ENCODE measurements at places on chromosomes 7 and 10.

DNA sequence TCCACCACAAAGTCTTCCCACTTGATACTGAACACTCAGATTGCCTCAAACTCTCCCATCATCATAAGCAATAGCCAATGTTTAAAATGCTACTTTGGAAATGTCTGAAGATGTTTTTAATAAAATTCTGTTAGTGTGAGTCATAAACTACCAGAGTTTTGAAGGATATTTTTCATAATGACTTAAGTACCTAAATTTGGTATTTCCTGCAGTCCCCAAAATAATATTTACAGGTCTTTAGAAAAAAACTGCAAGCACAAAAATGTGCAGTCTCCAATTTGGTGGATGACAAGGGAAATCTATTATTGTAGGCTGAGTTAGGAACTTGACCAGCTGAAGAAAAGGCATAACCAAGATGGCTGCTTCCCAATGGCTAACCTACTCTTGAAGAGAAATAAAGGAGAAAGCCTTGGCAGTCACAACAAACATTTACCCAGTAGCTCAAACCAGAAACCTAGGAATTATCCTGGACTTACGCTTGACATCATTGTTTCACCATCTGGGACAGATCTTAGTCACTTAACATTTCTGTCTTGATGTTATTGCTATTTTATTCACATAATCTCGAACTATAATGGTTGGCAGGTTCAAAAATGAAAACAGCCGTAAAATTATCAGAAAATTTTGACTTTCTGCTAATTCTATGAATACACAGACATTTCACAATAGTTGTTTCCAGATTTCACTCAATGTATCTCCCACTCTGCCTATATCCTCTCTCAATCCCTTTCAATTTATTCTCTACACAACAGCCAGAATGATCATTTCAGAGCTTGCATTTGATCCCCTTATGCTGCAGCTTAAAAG lies 111.2 kb upstream of the STEAP1B start:
- DNase-seq = no peak

- DNase-seq = no peak
Measured at GRCh38 chr7:139875821-139876241, 46.8 kb downstream of the TBXAS1 start.

- no peak for DNase-seq
Measured at GRCh38 chr10:30417301-30417700, 16.7 kb upstream of the MAP3K8 start.

- DNase-seq = no peak
Measured at GRCh38 chr10:74738542-74738941, 87.9 kb upstream of the KAT6B start.

DNA sequence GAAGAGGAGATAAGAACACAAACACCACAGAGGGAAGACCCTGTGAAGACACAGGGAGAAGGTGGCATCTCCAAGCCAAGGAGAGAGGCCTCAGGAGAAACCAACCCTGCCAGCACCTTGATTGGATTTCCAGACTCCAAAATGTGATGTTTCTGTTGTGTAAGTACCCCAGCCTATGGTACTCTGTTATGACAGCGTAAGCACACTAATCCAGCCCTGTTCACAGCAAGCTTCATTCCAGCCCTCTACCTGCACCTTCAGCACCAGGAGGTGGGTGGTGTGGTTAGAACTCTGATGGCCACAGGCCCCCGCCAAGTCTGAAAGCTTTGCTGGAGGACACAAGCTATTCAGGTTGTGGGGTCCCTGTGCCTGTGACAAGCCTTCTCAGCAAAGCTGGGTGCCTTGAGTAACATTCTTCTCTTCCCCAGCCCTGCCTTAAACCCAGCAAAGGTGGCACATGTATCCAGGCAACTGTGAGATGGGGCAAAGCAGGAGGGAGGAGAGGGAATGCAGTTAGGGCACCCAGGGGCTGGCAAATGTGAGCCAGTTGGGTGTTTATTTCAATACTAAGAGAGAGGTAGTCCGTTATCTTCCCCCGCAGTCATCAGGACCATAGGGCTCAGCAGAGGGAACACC lies 4.5 kb downstream of the VSTM4 start:
- no peak for DNase-seq

DNA sequence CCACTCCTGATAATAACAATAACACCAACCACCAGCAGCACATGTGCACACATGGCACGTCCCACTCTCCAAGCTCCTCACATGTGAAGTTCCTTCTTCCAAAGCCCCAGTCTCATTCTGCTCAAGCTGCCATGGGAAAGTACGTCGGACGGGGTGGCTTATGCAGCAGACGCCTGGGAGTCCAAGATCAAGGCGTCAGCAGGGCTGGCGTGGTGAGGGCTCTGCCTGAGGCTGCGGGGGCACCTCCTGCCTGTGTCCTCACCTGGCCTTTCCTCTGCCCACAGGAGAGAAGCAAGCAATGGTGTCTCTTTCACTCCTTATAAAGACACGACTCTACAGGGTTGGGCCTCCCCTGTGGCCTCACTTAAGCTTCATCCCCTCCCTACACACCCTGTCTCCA lies 68.8 kb upstream of the INSIG1 start:
- DNase-seq = no peak
